ENCODE measurements at places on chromosomes 11 and 22.
A peak's percentile ranks its signal among the peaks of the same experiment; 100 is the strongest.

DNA sequence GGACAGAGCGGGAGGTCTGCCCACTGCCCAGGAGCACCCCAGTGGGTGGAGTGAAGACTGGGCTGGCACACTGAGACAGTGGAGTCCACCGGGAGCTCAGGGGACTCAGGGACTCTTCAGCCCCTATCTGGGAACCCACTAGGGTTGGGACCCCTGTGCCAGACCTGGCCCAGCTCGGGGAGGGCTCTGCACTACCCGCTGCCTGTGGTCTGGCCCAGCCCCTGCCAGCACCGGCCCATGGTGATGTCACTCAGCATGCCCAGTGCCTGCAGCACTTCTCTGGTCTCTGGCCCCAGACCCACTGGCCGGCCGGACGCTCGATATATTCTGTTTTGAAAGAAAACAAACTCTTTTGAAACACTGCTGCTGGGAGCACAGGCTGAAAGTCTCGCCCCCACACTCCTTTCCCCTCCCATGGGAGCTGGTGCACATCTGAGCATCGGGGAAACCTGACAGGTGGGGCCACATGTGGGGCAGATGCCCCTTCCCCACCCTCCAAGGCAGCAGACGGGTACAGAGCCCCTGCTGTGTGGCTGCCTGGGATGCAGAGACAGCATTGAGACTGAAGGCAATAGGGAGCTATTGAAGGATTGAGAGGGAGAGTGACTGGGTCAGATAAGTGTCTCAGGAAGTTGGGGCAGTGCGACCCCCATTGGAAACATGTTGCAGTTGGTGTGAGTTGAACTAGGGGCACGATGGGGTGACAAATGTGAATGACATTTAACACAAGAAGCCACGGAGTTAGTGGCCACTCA lies 62.9 kb downstream of the MYEOV start:
- peaks cover 8% of the 10 kb centered on the region for H3K4me1 ChIP-seq
- no peak overlapping the region for H3K4me3 ChIP-seq
- DNase-seq = no peak
- H3K27ac ChIP-seq = no peak overlapping the region

GRCh38 chr22:17817511-17818065 lies 43.3 kb upstream of the BID start:
- H3K4me3 ChIP-seq = no peak overlapping the region
- DNase-seq = no peak
- H3K36me3 ChIP-seq = peaks cover 3% of the 10 kb centered on the region
- H3K27ac ChIP-seq = no peak overlapping the region
- H3K4me1 ChIP-seq = no peaks in the 10 kb centered on the region

GRCh38 chr11:125426818-125427528 lies 69.1 kb downstream of the FEZ1 start:
- no peaks in the 10 kb centered on the region for H3K4me1 ChIP-seq
- no peak overlapping the region for H3K4me3 ChIP-seq
- H3K27ac ChIP-seq = no peak overlapping the region
- DNase-seq = no peak
- peaks cover 6% of the 10 kb centered on the region for H3K27me3 ChIP-seq

- DNase-seq = no peak
- no peaks in the 10 kb centered on the region for H3K36me3 ChIP-seq
- no peak overlapping the region for H3K27ac ChIP-seq
- H3K4me3 ChIP-seq = no peak overlapping the region
These were observed 308.2 kb upstream of the CHORDC1 start for GRCh38 chr11:90531001-90531400.

DNA sequence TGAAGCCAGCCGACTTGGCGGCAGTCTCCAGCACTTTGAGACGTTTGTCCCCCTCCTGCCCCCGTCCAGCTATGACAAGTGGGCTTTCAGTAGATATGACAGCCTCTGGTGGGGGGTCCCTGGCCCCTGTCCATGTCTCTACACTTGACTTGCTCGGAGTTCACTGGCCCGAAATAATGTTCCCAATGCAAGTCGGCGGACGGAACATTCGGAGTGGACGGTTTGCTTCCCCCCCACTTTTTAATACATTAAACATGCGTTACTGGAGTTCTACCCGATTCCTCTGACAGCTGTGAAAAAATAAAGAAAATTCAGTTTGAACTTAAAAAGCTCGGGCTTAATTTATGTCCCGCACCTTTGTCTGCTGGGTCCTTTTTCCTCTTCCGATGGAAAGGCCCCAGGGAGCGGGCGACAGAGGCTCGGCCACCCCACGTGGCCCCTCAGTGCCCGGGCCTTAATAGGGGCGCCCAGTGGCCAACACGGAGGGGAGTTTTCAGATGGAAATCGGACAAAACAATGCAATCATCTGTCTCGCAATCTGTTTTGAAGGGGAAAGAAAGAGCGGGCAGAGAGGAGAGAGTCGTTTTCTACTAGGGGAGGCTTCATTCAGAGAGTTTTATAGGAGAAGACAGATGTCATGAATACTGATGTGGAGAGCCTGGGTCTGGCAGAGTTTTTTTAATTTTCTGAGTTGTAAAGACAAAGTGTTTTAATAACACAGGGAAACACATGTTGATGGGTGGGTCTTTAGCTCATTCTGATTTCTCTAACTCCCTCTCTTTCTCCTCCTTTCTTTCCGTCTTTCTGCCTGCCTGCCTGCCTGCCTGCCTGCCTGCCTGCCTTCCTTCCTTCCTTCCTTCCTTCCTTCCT lies 50.2 kb downstream of the SMIM38 start:
- no peak for DNase-seq
- H3K4me3 ChIP-seq = no peak overlapping the region
- no peaks in the 10 kb centered on the region for H3K27me3 ChIP-seq
- no peak overlapping the region for H3K27ac ChIP-seq
- peaks cover 3% of the 10 kb centered on the region for H3K4me1 ChIP-seq

DNA sequence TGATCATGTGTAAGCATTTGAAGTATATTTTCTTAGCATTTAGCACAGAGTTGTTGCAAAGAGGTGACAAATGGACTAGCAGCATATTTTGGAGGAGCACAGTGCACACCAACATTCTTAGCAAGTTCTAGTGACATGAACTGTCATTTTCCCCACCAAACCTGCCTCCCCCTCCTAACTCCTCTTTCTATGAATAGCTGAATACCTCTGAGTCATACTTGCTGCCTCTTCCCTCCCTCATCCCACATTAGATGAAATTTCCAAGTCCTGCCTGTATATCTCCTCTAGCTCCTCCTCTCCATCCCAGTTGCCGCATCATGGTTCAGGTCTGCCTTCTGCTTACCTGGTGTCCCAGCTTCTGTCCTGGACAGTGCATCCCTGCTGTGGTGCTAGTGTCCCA lies 7.2 kb downstream of the OSBP2 start:
- peaks cover 3% of the 10 kb centered on the region for H3K27me3 ChIP-seq
- no peak for DNase-seq
- H3K4me3 ChIP-seq = no peak overlapping the region
- no peaks in the 10 kb centered on the region for H3K36me3 ChIP-seq
- H3K4me1 ChIP-seq = peaks cover 21% of the 10 kb centered on the region

DNA sequence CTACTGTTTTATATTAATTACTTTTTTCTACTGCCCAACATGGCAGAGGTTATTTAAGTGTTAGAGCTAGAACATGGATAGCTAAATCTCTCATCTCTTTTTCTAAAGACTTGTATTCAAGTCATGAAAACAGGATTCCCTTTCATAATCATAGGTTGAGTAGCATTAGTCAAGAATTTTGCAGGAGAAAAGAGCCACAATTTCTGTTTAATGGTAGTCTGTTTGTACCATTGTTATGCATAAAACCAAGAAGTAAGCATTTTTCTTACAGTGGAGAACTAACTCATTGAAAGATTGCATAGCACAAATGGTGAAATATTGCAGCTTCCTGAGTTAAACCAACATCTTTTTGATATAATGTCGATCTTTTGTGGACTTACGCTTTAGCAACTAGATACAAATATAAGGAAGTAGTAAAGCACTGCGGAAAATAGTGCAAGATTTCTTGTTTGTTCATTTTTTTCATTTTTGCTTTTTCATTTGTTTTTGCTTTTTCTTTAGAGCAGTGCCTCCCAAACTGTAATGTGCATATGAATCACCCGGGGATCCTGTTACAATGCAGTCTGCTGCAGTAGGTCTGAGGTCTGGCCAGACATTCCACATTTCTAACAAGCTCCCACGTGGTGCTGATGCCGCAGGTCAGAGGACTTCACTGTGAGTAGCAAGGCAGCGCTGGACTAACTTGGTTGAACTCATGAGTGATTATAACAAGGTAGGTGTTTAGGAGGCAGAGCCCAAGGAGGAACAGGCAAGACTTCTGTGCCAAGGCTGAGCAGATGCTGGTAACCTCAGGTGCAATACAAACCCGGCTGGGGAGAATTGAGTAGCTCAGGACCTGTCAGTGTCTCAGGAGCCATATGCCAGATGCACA lies 4.6 kb downstream of the ETS1 start:
- peaks cover 35% of the 10 kb centered on the region for H3K4me1 ChIP-seq
- peak overlapping the region; percentile 81 for H3K27ac ChIP-seq
- H3K4me3 ChIP-seq = peak overlapping the region; percentile 59
- no peaks in the 10 kb centered on the region for H3K36me3 ChIP-seq

- H3K4me3 ChIP-seq = no peak overlapping the region
- H3K36me3 ChIP-seq = no peaks in the 10 kb centered on the region
- peaks cover 77% of the 10 kb centered on the region for H3K27me3 ChIP-seq
- H3K27ac ChIP-seq = no peak overlapping the region
- DNase-seq = peak; percentile 44
- H3K4me1 ChIP-seq = peaks cover 5% of the 10 kb centered on the region
These were observed 20.2 kb upstream of the NRGN start for GRCh38 chr11:124719534-124719933.

Measured in activated CD4-positive, alpha-beta T cell treated with anti-CD3 and anti-CD28 coated beads, Interleukin-2, amount 10 ng/mL, durations not matched to agents 24 days and 14 days (primary cell).